NCI-H1930 (cell line): ENCODE measurements at places on chromosomes 6 and 20.
A peak's percentile ranks its signal among the peaks of the same experiment; 100 is the strongest.

DNA sequence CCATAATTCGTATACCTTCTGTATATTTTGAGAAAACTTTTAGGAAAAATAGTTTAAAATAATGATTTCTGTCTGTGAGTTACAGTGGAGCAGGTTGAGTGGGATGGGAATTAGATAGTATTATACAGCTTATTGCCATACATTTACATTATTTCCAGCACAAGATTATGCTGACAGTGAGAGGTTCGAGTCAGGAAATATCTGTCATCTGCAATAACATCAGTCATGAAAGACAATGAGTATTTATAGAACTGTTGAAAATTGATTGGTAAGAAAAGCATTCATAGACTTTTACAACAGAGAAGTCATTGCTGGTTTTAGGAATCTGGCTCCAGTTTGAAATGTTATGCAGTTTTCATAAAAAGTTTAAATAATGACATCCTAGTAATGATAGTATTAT lies 45.9 kb downstream of the FAM135A start:
- DNase-seq, result no peak

GRCh38 chr6:27872642-27873020 lies 39.6 kb downstream of the OR2B2 start:
- no peak for DNase-seq

GRCh38 chr6:43718387-43719105 lies 31.0 kb upstream of the MRPS18A start:
- no peak for DNase-seq

- DNase-seq, result no peak
These were observed 659.2 kb downstream of the PRKN start for GRCh38 chr6:162068340-162068739.

- no peak for DNase-seq
These were observed 37.7 kb downstream of the DSE start for GRCh38 chr6:116408491-116408890.

DNA sequence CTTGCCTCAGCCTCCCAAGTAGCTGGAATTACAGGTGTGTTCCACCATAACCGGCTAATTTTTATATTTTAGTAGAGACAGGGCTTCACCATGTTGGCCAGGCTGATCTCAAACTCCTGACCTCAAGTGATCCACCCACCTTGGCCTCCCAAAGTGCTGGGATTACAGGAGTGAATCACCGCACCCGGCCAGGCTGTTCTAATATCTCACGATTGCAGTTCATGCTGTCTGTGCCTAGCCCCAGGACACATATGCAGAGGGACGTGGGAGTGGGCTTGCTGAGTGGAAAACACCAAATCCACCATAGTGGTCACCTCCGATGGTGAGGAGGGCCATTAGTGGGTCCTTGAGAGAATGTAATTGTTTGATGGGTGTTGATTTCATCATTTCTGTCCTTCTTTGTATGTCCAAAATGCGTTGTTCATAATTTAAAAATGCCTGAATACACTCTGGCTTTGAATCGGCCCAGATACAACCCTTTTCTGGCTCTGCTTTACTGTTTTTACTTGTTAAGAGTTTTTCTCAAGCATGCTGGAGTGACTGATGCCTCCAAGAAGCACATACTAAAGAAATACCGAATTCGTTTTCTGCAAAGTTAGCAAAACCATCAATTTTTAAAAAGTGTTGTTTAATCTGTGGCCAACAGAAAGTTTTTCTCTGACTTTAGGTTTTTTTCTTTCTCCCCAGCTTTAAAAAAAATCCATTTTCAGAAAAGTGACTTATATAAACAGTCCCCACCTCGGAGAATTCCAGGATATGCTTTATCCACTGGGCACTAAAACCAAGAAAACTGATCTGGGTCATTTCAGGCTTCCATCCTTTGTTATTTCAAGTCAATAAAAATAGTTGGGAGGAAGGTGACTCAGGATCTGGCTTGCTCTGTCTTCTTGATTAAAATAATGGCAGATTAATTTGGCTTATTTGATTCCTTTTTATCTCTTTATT lies 18.8 kb upstream of the RALGAPA2 start:
- DNase-seq, result no peak

DNA sequence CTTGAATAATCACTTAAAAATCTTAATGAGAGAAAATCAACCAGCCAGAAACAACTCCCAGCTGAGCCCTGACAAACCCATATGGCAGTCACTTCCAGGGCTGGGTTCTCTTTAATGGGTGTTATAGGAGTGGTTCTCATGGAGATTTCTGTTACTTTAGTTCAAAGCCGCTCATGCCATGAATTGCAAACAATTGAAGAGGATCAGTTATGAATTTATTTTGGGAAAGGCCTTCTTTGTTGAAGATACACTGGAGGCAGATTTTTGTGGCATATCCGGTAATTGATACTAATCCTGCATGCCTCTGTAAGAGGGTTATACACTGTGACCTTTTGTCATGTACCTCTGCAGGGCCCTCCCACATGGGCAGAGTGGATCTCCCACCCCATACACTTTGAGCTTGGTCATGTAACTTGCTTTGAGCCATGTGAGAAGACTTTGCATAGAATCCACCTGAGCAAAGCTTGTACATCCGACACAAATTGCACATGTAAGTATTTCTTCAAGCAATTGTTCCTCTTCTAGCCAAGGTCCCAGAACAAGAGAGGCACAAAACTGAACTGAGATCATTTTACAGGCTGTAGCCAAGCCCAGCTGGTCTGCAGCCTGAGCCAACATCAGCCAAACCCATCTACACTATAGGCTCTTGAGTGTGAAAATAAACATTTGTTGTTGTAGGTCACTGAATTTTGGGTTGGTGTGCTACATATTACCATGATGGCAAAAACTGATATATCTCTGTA lies 492.3 kb downstream of the PREX1 start:
- no peak for DNase-seq

DNA sequence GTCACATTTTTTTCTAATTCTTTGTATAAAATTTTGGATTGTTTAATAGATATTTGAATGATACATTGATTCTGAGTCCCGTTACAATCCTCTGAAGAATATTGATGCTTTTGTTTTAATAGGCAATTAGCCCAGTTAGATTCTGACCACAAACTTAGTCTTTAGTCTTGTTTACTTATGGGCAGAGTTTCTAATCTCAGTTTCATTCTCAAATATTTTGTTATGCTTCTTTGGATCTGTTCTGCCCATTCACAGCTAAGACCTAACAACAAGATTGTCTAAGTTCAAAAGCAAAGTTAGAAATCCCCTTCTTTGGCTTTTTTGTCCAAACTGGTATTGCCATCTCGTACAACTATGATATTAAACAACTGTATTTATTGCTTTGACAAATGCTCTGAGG lies 58.0 kb downstream of the TBXT start:
- DNase-seq, result no peak

GRCh38 chr6:42727627-42728026 lies 5.2 kb upstream of the PRPH2 start:
- DNase-seq, result no peak

- DNase-seq, result peak; percentile 41
These were observed 1.3 kb upstream of the NNAT start for GRCh38 chr20:37519508-37520418.

DNA sequence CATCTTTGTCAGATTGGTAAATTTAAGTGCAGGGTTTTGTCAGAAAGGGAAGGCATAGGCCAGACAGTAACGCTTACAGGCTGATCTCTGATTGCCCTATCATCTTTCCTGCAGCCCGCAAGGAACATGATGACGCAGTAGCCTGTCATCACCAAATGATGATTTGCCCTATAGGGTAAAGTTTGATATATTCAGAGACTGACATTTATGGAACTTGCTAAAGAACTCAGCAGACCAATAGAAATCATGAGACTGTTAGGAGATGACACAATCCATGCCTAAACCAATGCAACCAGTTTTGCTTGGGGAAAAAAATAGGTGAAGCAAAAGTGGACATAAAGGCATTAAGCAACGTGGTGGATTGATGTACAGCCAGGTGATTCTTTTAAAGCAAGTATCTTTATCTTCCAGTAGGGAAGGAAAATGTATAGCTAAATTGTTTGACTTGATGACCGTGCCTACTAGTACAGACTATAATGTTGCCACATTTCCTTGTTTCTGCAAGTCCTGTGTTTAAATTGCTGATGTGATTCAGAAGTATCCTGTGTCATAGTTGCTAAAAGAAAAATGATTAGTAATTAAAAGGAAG lies 2.4 kb downstream of the NUS1 start:
- DNase-seq, result no peak

DNA sequence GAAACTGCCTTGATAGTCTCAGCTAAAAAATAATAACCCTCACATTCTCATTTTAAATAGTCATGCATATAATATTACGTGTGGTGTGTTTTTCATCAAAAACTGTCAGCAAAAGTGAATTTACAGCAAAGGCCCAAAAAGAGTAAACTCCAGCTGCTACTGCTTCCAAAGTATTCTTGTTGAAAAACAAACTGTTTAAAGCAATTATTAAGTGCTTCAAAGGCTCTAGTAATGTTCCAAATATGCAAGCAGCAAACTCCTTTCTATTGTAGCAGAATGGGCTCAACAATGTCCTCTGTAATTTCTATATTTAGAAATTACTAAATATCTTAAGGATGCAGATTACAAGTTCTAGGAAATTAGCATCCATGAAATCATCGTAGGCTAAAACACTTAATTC lies 280.0 kb upstream of the TBX18 start:
- no peak for DNase-seq

GRCh38 chr6:111724505-111724904 lies 118.8 kb upstream of the TRAF3IP2 start:
- DNase-seq, result no peak
